ENCODE measurements at places on chromosomes 2 and 18.

GRCh38 chr2:26847307-26847654 is 651 bp upstream of the DPYSL5 start:
- H3K4me3 ChIP-seq, result no peak overlapping the region
- H3K36me3 ChIP-seq, result no peaks in the 10 kb centered on the region
- peaks cover 42% of the 10 kb centered on the region for H3K27me3 ChIP-seq
- no peak for DNase-seq
- no peak overlapping the region for H3K27ac ChIP-seq

- H3K27me3 ChIP-seq, result no peaks in the 10 kb centered on the region
- no peak overlapping the region for H3K27ac ChIP-seq
- no peak for DNase-seq
- no peak overlapping the region for H3K4me3 ChIP-seq
- H3K36me3 ChIP-seq, result no peaks in the 10 kb centered on the region
Measured at GRCh38 chr2:132460781-132461180, 44.2 kb downstream of the GPR39 start.

GRCh38 chr2:207165121-207166038 is at the start of gene KLF7:
TSS of gene KLF7 (minus strand) at chr2:207165948. CDS start at chr2:207165568, 380 bp downstream.
- no peaks in the 10 kb centered on the region for H3K36me3 ChIP-seq
- no peaks in the 10 kb centered on the region for H3K4me1 ChIP-seq
- H3K4me3 ChIP-seq, result peak within 1 kb of the TSS; percentile 85
- no peaks in the 10 kb centered on the region for H3K27me3 ChIP-seq
- peak within 1 kb of the TSS; percentile 100 for H3K27ac ChIP-seq

DNA sequence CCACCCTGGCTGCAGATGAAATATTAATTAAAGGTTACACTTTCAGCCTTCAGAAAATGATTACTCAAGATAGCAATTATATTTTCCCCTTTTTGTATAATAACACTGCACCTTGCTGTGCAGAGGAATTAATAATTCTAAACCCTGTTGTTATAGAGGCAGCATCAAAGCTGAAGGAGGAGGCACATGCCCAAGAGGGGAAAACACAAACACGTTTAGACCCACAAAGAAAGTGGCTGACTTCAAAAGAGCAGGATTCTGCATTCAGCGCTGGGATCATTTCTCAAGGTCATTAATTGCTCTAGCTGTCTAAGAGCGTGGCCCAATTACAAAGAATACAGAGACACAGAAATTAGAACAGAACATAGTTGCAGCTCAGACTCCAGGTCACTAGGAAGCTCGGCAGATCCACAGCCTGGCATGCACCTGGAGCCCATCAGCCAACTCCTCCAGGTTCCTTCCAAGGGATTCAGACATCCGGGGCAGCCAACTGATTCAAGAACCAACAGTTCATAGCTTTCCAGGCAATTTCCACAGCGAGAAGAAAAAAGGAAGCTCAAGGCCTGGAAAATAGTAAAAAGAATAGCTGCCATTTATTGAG is 102.3 kb upstream of the ID2 start:
- peak; percentile 34 for DNase-seq
- no peaks in the 10 kb centered on the region for H3K36me3 ChIP-seq
- no peaks in the 10 kb centered on the region for H3K4me1 ChIP-seq
- no peaks in the 10 kb centered on the region for H3K27me3 ChIP-seq
- no peak overlapping the region for H3K27ac ChIP-seq

GRCh38 chr2:50097148-50097547 is 934.8 kb downstream of the NRXN1 start:
- H3K4me1 ChIP-seq, result no peaks in the 10 kb centered on the region
- no peak overlapping the region for H3K27ac ChIP-seq
- no peak for DNase-seq
- no peaks in the 10 kb centered on the region for H3K36me3 ChIP-seq
- H3K27me3 ChIP-seq, result no peaks in the 10 kb centered on the region
- no peak overlapping the region for H3K4me3 ChIP-seq

- no peaks in the 10 kb centered on the region for H3K36me3 ChIP-seq
- no peak overlapping the region for H3K4me3 ChIP-seq
- H3K4me1 ChIP-seq, result peaks cover 9% of the 10 kb centered on the region
- H3K27me3 ChIP-seq, result no peaks in the 10 kb centered on the region
Measured at GRCh38 chr2:175036582-175037018, 31.4 kb upstream of the CHN1 start.

DNA sequence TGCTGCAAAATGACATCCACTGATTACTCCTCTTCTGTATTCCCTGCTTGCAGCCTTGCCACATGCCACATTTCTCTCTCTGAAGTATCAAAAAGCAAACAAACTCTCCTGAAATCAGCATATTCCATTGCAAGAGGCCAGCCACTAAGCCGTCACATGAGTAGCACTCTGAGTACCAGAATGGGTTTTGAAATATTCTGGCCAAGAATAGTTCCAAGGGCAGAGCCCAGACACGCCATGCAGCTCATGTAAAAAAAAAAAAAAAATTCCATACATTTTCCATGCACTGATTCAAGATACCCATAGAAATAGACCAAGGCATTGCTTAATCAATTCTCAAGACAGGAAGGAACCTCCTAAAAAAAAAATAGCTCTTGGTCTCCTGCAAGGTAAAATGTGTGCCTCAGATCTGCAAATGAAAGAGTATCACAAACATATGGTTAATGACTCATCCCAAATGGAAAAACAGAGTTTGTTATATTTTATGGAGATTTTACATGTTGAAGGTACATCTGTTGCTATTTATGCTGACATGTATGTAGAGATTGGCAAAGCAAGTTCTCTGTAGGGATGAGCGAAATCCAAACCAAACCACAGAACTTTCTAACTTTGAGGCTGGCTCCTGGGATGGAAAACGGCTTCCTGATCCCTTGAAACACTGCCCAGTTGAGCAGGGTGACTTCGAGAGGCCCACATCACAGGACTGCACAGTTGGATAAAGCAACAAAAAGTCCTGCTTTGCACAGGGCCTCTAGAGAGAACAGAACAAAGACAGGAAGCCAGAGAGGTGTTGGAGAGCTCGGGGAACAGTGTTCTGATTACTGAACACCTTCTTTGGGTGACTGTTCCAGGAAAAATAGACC is 346.2 kb downstream of the ZNF521 start:
- H3K27me3 ChIP-seq, result no peaks in the 10 kb centered on the region
- peak overlapping the region; percentile 32 for H3K27ac ChIP-seq
- no peak for DNase-seq
- no peak overlapping the region for H3K4me3 ChIP-seq
- no peaks in the 10 kb centered on the region for H3K36me3 ChIP-seq

DNA sequence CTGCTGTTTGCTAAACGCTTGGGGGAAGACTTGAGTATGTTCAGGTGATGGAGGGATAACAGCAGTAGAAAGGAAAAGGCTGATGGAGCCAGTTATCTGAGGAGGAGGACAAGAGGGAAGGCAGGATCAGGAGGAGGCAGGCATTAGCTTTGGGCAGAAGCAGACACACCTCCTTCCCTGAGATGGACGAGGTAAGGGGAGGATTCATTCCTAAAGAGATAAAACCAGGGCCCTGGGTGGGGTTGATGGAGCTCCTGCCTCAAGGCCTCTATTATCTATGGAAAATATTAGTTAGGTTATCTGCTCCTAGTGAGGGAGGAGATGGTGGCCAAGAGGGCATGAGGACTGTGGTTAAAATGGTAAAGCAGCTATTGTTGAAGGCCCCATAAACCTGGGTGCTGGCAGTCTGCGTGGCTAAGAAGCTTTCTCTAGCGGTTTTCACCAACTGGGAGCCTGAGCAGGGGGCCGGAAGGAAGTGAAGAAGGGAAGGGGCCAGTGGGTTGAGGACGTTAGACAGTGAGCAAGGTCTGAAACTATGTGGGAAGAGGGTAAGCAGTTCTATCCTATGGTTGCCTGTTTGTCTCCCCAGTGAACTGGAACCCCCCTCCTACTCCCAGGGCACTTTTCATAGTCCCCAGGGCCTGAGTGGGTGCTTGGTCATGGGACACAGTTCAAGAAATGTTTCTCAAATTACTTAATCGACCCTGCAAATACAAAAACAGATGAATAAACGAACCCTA is 56.6 kb upstream of the HK2 start:
- no peaks in the 10 kb centered on the region for H3K27me3 ChIP-seq
- H3K36me3 ChIP-seq, result no peaks in the 10 kb centered on the region
- no peak overlapping the region for H3K4me3 ChIP-seq
- no peak overlapping the region for H3K27ac ChIP-seq
- H3K4me1 ChIP-seq, result peaks cover 10% of the 10 kb centered on the region
- no peak for DNase-seq

GRCh38 chr2:29881089-29881730 is 40.2 kb downstream of the ALK start:
- no peaks in the 10 kb centered on the region for H3K4me1 ChIP-seq
- no peak for DNase-seq
- H3K36me3 ChIP-seq, result no peaks in the 10 kb centered on the region
- no peaks in the 10 kb centered on the region for H3K27me3 ChIP-seq
- no peak overlapping the region for H3K4me3 ChIP-seq
